ENCODE measurements at places on chromosomes 3 and 15. TPM values are rescaled to one million over a fixed set of nuclear protein-coding genes. Genes with fewer than 3 reads are reported as not detected.
A peak's percentile ranks its signal among the peaks of the same experiment; 100 is the strongest.

CCDC39 gene
- total RNA-seq, result not detected

- DNase-seq, result no peak
Measured at GRCh38 chr15:42035435-42035761, 14.6 kb upstream of the PLA2G4E start.

NUTM1 gene
- total RNA-seq, result not detected

PCBP4 gene
- total RNA-seq, result 72.5 TPM

DNA sequence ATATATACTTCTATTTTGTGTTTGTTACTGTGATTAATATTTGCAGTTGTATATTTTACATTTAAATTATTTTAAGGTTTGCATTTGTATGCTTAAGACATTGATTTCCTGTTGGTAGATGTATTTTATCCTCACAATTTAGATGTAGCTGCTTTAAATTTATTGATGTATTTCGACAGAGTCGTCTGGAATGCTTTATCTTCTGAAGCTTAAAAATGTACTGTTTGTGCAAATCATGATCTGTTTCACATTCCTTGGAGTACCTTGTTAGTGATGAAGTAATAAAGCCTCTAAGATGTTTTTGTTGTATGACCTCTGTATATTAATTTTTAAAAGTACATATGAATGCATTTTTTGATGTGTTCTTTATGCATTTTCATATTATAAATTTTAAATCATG, 1.9 kb downstream of the CHD2 start:
- no peak for DNase-seq

- no peak for DNase-seq
Measured at GRCh38 chr3:20078194-20078714, 38.0 kb downstream of the KAT2B start.

DNA sequence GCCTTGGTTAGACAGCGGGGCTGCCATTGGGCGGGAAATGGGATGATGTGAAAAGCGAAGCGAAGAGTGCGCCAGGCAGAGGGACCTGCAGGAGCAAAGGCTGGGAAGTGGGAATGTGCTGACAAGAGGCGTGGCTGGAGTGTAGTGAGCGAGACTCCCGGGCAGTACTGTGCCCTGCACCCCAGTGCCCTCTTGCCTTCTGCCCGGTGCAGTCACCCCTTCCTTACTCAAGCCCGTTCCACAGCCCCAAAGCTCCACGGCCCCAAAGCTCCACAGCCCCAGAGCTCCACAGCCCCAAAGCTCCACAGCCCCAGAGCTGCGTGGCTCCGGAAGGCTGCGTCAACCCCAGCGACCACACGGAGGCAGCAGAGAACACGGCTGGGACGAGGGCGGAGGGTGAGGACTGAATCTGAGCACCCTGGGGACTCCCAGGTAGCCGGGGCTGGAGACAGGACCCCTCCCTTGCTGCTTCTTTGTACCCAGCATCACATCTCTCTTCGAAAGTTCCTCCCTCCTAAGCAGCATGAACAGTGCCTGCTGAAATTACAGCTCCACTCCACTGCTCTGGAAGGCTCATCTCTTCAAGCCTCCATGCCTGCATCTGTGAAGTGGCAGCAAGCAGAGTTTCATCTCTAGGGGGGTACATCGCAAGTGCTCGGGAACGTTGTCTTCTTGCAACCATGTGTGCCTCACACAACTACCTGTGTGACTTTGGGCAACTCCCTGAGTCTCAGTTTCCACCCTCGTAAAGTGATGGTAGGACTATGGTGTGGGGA, 108.9 kb downstream of the FBLN2 start:
- peak; percentile 42 for DNase-seq

DNA sequence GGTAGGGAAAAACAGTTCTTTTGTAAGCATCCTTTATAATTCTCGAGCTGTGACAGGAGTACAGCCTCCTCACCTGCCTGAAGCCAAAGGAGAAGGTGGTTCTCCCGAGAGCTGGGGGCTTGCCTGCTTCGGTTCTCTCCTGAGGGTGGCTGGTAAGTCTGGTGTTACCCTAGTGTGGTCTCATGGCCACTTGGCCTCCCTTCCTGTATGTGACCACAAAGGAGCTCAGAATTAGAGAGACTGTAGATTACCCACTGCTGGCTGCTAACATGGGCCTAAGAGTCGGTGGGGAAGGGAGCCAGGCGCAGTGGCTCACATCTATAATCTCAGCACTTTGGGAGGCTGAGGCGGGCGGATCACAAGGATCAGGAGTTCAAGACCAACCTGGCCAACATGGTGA, 12.6 kb downstream of the PDHB start:
- no peak for DNase-seq

DNA sequence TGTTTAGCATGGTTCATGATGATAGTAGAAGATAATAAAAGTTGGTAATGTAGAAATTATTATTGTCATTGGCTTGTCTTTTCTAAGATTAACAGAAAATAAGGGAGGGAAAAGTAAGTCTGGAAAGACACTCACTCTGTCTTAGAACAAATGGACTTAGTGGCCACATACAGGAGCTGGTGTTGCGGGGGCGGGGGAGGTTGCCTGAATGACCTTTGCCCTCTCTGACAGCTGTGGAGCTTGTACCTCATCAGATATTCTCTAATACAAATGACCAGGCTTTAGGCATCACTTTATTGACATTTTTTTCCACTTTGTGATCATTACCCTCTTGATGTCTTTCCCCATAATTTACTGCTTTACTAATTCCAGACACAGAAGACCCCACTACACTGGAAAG, 5.9 kb downstream of the TAGLN3 start:
- DNase-seq, result no peak

- DNase-seq, result no peak
Measured at GRCh38 chr3:144989807-144990206, 1018.2 kb downstream of the DIPK2A start.

- DNase-seq, result no peak
Measured at GRCh38 chr3:33119891-33120290, 6.1 kb downstream of the CRTAP start.

- DNase-seq, result no peak
Measured at GRCh38 chr3:157752554-157752953, 249.3 kb upstream of the VEPH1 start.

CPB1 gene
- total RNA-seq, result not detected

DNA sequence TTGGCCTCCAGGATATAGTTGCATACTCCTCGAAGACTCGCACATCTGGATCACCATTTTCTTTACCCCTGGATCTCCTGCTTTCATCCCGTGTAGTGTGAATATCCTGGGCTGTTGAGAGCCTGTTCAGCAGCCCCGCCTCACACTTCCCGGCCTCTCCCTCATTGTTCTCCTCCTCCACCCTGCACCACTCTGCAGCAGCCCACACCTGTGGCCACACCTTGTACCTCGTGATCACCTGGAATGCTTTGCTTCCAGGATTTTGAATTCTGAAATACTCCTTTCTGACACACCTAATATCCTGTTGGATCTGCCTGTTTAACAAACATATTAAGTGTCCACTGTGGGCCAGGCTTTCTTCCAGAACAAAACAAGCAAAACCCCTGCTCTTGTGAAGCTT, 14.4 kb downstream of the ABHD17C start:
- DNase-seq, result no peak

CDHR4 gene
- not detected for total RNA-seq

GRCh38 chr15:73254598-73254997, 114.2 kb downstream of the HCN4 start:
- no peak for DNase-seq

DNA sequence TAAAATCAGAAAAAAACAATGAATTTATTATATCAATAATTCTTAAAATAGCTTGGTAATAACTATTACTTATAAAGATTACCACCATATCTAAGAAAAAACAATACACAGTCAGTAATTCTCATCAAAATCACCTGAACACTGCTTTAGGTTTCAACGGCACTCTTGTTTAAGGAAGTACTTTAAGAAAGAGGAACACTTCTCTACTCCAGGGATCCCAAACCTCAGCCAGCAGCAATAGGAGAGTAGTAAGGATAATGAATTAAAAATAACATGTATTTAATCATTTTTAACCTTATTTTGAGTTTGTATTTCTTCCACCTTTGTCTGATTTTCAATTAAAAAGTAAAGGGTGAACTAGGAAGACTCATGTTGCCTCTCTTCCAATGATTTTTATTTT, 494.0 kb upstream of the NR2F2 start:
- DNase-seq, result no peak

- peak; percentile 99 for DNase-seq
Measured at GRCh38 chr3:168024537-168024941, 71.2 kb downstream of the GOLIM4 start.

IL17RC gene
- 23.2 TPM for total RNA-seq

DNA sequence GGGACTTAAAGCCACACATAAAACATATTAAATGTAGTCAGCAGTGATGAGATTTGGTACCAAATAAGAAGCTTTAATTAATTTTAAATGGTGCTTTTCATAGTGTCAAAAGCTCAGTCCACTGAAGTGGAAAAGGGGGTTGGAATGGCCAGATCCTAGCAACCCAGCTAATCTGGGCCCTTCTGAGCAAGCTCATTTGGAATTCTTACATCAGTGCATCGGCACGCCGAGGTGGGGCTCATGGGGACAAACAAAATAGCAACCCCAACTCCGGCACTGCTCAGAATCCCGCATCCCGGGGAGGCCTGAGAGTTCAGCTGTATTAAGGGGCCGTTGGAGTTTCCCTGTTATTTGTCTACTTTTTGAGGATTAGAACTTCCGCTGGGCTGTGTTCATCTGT, 526.4 kb downstream of the SOX2 start:
- no peak for DNase-seq

CTXN2 gene
- not detected for total RNA-seq

DNA sequence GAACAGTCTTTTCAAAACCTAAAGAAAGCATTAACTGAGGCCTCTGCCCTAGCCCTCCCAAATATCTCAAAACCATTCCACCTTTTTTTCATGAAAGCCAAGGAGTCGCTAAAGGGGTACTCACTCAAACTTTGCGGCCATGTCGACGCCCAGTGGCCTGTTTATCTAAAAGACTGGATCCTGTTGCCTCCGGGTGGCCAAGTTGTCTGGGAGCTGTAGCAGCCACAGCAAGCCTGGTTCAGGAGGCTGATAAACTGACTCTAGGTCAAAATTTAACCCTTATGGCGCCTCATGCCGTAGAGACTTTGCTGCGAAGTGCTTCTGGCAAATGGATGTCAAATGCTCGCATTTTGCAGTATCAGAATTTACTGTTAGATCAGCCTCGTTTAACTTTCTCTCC, 39.5 kb downstream of the ZBTB11 start:
- DNase-seq, result no peak

- DNase-seq, result peak; percentile 63
Measured at GRCh38 chr3:101828691-101829436, 20.4 kb upstream of the NFKBIZ start.

DNA sequence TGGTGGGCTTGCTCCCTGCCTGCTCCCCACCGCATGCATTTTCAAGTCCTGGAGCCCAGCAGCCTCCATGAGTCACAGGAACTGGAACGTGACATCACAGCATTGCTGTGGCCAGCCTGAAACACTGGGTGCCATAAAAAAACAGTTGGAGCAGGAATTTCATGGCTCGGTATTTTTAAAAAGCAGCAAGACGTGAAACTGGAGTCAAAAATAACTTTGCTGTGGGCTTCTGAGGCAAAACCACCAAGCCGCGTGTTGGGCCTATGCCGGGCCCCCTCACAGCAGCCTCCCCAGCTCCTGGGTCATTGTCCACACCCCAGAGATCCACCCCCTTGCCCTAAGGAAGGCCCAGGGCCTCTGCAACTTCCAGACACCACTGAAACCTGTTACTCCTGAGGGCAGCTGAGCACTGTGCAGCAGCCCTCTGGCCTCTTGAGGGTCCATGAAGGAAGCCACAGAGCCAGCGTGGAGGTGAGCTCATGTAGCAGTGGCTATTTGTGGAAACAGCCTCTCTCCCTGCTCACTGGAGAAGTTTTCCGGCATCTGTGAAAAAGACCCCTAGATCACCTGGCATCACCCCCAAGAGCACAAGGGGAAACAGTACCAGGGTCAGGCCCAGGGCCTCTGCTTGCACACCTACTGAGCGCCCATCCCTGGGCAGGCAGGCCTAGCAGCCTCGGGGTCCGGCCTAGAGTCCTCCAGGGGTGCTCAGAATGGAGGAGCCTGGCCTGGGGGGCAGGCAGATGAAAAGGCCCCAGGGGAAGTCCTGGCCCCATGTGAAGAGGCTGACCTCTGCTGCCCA, 34.0 kb upstream of the DUSP7 start:
- DNase-seq, result peak; percentile 95

DNA sequence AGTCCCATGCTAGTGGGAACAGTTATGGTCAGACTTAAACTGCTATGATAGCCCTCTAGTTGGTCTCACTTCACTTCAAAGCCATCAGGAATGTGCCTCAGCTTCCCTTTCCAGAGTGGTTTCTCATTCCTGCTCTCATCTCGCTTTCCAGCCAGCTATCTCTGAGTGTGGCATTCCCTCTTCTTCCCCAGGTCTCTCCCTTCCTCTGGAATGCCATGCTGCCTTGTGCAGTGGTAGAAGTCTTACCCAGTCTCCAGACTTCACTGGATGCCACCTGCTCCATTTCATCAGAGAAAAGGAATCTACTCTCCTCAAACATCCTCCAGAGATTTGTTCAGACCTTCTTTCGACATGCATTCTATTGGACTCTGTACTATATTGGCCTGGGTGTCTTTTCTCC, 83.0 kb downstream of the AGBL1 start:
- DNase-seq, result no peak

DNA sequence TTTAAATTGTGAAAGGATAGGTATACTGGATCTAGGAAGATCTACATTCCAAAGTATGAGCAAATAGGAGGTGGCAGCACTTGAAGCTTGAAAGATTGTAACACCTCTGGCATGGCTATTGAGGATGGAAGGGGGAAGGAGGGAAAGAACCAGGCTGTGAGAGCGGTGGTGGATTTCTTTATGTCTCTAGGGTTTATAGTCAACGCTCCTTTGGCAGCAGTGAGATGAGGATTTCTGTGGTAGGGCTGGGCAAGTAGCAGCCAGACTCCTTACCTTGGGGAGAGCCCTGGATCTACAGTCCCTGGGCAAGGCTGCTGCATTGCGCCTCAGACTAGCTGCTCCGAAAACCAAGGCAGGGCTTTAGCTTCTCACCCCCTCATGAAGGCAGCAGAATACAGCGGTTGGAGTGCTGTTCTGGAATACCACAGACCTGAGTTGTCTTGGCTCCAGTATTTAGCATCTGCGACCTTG, 53.2 kb downstream of the MEF2A start:
- DNase-seq, result no peak

- DNase-seq, result no peak
Measured at GRCh38 chr15:31100738-31101137, 787 bp downstream of the TRPM1 start.

GRCh38 chr3:149142682-149143081, 13.2 kb downstream of the HPS3 start:
- DNase-seq, result no peak

GRCh38 chr3:140219923-140220452, 285.0 kb downstream of the CLSTN2 start:
- peak; percentile 13 for DNase-seq

DNA sequence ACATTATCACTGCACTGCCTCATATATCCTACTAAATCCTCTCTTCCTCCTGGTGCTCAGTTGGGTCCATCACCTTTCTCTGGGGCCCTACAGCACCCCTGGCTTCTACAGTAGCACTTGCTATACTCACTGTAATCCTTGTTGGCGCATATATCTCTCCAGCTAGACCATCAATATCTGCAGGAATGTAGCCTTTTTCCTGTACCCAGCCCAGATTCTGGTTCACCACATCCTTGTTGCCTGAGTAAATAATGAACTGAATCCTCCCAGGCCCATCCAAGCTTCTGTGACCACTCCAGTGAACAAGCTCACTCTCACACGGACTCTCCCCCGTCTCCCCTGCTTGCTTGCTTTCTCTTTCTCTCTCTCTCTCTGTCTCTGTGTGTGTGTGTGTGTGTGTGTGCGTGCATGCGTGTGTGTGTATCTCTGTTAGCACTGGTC, 62.5 kb upstream of the LIPC start:
- peak; percentile 40 for DNase-seq

- DNase-seq, result peak; percentile 98
Measured at GRCh38 chr15:70526221-70526973, 237.0 kb downstream of the UACA start.

TLR9 gene
- total RNA-seq, result not detected
